NCI-H2081 treated with DMSO at 0.1 percent for 48 hours (cell line): ENCODE measurements at places on chromosomes 5 and 9.

DNA sequence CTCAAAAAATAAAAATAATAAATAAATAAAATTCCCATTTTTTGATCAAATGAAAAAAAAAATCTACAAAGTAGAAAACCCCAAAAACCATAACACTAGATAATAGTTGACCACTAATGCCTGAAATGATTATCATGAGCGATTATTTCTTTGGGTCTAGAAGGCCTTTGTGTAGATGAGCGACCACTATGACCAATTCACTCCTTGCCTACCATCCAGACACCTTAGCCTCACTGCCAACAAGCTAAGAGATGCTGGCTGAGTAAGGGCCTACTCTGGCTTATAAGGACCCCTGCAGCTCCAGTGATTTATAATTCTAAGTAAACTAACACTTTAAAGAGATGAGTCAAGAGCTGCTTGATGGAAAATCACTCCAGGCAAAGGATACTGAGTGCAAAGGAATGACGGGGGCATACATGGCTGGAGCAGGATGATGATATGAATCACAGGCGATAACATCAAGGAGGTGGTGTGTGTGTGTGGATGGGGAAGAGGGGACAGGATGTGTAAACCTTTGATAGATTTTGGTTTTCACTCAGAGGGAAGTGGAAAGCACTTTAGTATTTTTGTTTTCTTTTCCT is 4.8 kb upstream of the F2RL1 start:
- no peak for DNase-seq

GRCh38 chr5:10507575-10508096 is 56.2 kb upstream of the ANKRD33B start:
- DNase-seq = no peak

DNA sequence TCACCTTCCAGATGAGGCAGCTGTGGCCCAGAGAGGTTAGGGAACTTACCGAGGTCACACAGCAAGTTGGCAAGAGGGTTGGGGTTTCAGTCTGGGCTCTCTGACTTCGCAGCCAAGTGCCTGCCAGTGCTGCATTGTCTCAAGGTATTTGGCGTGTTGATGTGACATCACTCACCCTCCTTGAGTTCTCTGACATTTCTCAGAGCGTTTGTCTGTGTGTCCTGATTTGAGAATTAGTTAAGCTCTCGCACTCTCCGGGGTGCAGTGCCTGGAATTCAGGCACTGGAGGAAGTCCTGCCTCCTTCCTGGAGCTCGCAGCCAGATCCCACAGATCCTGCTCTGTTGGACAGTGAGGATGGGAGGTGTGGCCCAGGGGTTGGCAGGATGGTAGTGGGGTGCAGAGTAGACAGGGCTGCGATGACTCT is 25.7 kb downstream of the WWC1 start:
- DNase-seq = no peak

DNA sequence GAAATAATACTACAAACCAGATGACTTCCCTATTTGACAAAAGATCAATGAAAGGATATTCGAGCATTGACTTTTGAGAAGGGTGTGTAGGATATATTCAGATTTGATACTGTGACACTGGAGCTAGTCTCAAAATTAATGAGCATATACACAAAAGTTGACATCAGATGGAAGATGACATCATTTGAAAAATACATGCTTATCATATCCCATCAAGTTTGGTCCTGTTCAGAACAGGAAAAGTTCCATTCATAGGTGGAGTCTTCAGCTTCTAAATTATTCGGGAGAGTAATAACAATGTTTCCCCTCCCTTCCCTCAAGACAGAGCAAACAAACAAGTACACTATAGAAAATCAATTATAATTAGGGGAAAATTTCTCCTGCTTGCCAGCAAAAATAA is 348.3 kb downstream of the NDUFS4 start:
- no peak for DNase-seq

GRCh38 chr5:148427370-148428042 is 43.7 kb downstream of the FBXO38 start:
- no peak for DNase-seq

DNA sequence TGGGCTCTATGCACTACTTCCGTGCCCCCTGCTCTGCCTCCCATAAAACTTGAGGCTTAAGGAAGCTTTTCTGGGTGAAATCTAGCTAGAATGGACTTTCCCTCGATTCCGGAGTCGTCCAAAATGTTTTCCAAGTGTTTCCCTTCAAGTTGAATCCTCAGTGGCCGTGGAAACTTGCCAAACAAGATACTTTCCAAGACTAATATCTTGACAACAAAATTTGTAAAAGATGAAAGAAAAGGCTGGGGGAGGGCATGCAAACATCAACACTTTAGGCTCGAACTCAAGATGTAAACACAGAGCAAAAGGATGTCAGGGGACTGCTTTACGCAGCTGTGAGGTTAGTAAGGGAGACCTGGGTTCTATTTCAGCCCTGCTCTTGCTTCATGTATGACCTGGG is 482.8 kb upstream of the KLF4 start:
- DNase-seq = no peak

GRCh38 chr5:142954455-142954854 is 184.3 kb downstream of the ARHGAP26 start:
- no peak for DNase-seq

GRCh38 chr5:153896117-153896516 is 142.6 kb downstream of the FAM114A2 start:
- no peak for DNase-seq

GRCh38 chr9:99634186-99634585 is 187.5 kb upstream of the NR4A3 start:
- DNase-seq = no peak

DNA sequence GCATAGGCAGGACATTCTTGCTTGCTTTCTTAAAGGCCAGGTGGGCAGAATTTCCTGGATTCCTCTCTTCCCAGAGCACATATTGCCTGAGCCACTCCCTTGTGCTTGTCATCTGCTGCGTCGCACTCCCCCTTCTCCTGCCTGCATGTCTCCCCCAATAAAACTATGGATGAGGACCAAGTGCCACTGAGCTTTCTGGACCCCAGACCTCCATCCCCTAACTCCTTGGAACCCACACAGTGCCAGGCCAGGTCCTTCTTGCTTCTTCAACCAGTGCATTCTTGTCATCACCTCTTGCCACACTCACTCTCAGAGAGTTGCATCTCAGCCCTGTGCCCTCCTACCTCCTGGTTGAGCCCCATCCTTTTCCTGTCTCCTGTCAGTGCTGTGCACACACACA is 157.9 kb upstream of the PANK3 start:
- no peak for DNase-seq

DNA sequence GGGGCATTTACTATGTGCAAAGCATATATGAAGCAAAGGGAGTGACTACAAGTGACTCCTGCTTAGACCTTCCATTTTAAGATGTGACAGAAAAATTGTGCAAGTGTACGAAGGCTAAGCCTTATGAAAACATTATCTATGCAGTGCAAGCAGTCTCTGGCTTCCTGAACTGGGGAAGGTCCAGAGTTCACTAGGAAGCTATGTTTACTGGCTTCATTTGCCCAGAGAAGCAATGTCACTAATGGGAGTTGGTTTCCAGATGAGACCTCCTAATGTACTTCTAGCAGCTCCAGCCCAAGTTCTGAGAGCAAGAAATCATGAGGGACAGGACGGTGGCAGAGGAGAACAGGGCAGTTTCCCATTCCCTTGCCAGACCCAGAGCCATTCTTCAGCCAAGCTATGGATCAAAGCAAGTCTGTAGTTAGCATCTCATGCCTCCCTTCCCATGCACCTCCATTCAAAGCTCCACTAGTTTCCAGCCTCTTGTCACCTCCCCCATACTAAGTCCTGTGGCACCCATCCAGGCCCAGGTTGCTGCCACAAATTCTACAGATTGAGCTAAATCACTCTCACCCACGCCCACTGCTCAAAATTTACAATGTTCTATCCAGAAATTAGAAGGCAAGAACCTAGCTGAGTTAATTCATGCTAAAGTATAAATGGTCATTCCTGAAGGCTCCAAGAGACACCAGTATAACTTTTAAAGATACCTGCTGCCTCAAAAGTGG is 21.8 kb downstream of the MCTP1 start:
- no peak for DNase-seq

- DNase-seq = no peak
These were observed 11.1 kb downstream of the DIPK1B start for GRCh38 chr9:136723362-136723976.

GRCh38 chr5:115579747-115580173 is 22.5 kb downstream of the TICAM2 start:
- no peak for DNase-seq

DNA sequence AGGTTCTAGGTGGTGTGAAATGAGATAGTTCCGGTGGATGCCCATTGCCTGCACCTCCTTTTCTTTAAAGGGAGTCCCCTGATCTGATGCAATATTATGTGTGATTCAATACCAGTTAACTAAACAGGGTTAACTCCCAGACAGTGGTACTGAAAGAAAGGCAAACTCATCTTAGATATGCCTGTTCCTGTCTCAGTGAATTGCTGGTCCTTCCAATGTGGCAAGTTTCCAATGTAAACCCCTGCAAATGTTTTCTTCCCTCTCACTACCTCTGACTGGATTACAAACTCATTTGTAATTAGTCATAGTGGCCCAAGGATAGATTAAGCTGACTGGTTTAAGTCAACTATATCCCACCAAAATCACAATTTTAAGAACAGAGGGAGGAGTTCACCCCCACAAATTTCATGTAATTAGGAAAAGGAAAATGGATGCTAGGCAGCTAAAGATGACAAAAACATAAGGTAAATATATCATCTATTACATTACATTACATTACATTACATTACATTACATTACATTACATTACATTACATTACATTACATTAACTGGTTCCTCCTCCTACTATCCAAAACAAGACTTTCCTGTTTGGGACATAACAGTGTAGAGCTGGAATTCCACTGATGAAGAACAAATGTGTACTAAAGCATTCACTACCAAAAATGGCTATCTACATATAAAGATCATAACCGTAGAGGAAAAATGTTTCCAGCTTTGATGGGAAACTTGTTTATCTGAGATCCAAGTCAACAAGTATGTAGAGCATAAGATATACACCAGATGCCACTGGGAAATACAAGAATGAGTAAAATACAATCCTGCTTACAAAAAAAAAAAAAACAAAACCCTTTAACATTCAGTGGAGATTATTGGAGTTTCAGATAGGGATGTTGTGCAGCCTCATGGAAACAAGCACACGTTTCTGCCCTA is 121.5 kb upstream of the SNX2 start:
- DNase-seq = no peak

- DNase-seq = no peak
These were observed 40.7 kb upstream of the EDIL3 start for GRCh38 chr5:84425365-84425881.

DNA sequence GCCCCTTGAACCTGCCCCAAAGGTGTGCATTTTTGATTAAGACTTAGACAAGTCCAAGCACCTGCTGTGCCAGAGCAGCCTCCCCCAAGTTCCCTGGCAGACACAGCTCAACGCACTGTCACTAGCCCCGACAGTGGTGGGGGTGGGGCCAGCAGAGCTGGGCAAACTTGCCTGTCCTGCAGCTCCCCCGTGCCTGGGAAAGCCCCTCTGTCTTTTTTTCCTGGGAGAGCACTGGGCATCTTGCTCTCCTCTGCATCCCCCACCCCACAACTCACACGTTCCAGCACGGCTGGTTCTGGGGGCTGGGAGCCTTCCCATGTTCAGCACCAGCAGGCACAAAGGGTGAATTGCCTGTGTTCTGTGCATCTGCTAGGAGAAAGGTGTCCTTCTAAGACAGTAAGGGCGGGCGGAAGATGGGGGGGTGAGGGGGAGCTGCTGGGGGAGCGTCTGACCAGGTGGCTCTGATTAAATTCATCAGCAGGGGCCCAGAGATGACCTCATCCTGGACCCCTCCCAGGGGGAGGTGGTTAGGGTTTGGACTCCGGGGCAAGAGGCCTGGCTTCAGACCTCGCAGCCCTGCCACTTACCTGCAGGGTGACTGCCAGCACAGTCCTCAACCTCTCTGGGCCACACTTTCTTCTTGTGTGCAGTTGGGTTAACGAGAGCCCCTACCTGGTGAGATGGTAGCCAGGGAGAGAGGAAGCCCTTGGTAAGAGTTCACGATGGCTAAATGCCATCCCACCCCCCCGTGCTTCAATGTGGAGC is 23.5 kb downstream of the HMCN2 start:
- no peak for DNase-seq

DNA sequence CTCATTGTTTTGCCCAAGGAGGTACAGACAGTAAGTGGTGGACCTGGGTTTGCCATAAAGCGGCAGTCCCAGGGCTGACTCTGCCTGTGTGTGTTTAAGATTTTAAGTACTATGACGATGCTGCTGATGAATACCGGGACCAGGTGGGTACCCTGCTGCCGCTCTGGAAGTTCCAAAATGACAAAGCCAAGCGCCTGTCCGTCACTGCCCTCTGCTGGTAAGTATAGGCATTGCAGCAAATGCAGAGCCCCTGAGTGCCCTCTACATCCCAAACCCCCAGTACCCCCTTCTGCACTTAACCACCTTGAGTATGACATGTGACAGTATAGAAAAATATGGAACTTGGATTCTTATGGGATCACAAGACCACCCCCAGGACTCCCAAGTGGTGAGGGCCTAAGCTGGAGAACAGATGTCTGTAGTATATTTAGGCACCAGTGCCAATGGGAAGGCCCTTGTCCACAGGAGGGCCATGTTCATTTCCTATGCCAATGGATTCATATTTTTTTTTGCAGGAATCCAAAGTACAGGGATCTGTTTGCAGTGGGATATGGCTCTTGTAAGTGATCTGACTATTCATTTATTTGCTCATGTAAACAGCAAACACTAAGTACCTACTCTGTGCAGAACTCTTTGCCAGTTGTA is 22.0 kb downstream of the ENHO start:
- DNase-seq = peak; percentile 14

DNA sequence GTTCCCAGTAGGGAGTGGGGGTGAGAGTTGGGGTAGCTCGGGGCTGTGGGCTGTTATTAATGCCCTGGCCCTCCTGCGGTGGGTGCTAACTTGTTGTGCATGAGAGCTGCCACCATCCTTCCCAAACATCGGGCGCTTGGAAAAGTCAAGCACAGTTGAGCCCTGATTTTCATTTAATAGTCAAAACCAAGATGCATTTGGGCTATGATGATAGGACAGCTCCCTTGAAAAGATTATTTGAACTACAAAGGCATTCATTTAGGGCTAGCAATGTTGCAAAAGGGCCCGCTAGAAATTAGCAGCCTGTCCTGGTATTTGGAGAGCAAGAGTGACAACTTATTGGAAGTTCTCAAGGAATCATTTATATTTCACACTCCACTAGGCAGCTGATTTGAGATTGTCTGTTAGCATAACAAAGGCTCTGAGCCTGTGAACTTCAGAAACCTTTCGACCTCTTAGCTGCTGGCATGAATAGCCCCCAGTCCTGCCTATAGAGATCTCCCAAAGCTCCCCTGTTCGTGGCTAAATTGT is 128.2 kb upstream of the TMEM161B start:
- DNase-seq = no peak

DNA sequence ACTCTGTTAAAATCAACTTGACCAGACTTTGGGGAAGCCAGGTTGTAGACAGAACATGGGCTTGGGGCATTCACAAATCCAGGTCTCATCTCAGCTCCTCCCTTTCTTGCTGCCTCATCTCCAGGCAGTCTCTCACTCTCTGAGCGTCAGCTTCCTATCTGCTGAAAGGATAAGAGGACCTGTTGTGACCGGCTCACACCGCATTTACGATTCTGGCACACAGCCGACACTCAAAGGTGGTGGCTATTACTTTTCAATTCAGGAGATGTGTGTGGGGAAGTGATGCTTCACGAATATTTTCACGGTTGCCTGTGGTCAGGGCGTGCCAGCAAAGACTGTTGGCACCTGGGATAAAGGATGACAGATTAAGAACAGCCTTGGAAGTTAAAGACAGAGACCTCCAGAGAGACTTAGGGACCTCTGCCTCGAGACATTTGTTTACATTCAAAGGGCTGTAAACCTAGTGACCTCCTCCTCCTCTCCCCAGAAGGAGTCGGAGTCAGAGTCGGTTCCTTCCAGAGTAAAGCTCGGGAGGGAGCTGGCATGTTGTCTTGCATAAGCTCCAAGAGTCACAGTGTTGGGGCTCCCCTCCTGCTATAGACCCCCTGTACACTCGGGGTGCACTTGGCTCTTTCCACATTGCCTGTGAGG is 83.2 kb downstream of the AK8 start:
- DNase-seq = no peak
